ENCODE measurements at places on chromosomes 6 and 20.

GRCh38 chr20:36017048-36017951, 48.9 kb downstream of the CNBD2 start:
- DNase-seq = no peak

GRCh38 chr20:62344782-62345181, 22.3 kb downstream of the LAMA5 start:
- DNase-seq = no peak

- DNase-seq = no peak
Measured at GRCh38 chr6:152893187-152893586, 89.7 kb downstream of the FBXO5 start.

- no peak for DNase-seq
Measured at GRCh38 chr6:143149771-143150170, 89.1 kb downstream of the AIG1 start.

DNA sequence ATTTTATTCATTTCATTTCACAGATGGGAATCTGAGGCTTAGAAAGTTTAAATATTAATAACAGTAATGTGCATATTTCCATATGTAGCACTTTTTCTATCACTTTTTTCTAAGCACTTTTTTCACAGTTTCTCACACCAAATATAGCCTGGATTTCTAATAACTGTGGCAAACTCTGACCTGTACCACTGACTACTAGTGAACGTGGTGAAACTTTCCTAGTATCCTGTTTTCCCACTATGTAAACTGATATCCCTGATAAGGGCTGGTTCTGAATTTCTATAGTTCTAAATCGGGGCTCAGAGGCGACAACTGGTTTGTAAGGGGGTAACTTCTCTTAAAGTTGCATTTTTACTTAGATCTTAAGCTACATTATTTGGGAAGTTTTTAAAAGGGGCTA, 32.6 kb downstream of the MAP7 start:
- DNase-seq = no peak

GRCh38 chr6:82178077-82178758, 69.3 kb downstream of the IBTK start:
- no peak for DNase-seq

DNA sequence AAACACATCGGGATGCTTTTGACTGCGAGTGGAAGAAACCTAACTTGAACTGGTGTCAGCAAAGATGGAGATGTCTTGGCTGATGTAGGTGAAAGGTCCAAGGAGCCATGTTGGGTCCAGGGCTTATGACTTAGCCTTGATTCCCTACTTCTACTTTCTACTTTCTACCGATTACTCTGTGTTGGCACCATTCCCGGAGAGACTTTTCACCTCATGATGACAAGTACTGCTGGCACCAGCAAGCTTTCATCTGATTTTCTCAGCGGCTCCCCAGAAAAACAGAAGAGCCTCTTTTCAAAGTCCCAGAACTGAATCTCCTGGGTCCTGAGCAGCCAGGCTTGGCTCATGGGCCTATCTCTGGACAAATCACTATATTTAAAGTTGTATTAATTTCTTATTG, 4.9 kb upstream of the EDN3 start:
- no peak for DNase-seq

DNA sequence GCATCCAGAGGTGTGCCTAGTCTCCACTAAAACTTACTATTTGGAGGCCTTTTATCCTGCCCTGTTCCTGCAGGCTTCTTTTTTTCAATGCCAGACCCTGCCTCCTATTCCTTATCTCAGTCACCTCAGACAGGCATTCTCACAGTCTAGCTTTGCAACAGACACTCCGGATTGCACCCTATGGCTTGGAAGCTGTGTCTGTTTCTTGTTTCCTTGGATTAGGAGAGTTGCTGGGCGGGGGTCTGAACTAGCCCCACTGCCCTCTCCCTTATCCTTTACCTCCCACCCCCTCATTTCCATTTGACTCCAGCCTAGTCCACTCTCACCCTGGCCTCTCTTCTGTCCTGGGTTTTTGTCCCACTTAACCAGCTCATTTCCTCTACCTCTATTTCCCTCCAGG, 228.1 kb upstream of the CITED2 start:
- DNase-seq = no peak

- no peak for DNase-seq
Measured at GRCh38 chr6:5942591-5942990, 64.1 kb downstream of the NRN1 start.

DNA sequence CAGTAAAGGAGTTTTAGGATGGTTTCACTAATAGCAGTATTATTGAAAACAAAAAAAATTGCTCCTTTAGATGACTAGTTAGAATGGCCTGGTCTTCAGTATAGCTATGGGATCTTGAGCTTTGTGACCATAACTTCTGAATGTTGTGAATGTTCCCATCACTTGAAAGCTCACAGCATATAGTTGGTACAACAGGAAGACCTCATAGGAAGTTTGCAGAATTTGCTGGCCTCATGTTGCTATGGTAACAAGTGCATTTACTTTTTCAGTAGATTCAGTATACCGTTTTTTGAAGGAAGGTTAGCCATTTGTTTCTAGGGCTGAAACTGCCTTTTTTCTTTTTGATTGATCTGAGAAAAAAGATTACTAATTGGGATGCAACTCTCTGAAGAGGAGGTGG, 8.3 kb downstream of the PHF3 start:
- peak; percentile 59 for DNase-seq

- DNase-seq = no peak
Measured at GRCh38 chr6:112004201-112005012, 49.5 kb upstream of the CCN6 start.

DNA sequence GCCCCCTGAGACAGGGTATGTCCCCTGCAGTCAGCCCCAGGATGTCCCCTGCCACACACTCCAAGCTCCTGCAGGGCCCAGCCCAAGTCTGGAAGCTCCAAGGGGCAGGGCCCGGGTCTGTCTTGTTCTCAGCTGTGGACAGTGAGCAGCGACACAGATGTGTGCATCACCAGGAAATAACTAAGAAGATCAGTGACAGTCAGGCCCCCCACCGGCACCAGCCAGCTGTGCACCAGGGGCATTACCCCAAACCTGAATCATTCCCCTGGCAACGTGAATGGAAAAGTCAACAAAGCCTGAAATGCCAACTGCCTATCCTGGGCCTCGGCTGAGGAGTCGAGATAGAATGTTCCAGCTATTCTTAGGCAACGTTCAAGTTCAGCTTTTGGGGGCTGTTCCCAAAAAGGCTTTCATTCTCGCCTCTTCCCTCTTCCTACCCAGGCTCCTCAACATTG, 105.0 kb downstream of the PREX1 start:
- no peak for DNase-seq

DNA sequence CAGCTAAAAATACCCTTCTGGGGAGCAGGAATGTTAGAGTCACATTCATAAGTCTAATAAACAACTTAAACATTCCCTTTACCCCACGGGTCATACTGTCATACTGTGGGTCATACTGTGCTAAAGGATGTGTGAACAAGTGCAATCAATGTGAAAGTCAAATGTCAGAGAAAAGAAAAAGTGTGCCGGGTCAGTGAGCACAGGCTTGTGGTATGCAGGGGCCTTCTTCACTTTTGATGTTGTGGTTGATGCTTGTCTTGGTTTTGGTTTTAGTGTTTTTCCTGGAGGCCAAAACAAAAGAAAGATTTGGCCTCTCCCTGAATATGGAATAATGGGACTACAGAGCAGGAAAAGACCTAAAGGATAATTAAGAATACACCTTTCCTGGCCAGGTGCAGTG, 267.9 kb upstream of the PLN start:
- DNase-seq = no peak

GRCh38 chr6:38570750-38571149, 69.0 kb downstream of the BTBD9 start:
- DNase-seq = no peak

DNA sequence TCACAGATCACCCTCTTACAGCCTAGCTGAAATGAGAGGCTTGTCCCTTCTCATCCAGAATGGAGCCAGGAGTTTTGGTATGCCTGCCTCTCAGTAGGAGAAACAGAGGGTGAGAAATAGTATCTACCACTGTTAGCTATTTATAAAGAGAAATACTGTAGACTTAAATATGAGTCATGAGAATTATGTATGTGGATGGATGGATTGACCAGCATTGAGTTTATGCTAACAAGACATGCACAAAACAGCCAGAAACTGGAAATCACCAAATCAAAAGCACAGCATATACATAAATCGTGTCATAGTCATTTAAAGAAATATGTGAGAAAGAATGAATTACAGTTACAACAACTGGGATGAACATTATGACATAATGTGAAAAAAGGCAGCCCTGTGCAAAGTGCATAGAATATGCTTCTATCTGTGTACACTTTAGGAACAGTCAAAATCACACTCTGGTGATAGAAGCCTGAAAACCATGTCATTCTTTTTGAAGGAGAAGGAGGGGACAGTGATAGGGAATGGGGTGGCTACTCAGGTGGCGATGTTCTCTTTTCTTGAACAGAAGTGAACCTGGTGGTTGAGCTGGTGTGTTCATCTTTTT, 79.8 kb upstream of the KIF25 start:
- no peak for DNase-seq

GRCh38 chr20:51802170-51802751, at the start of gene SALL4:
TSS of gene SALL4 (minus strand) at chr20:51802521. CDS start at chr20:51802408, 113 bp downstream.
- no peak for DNase-seq

DNA sequence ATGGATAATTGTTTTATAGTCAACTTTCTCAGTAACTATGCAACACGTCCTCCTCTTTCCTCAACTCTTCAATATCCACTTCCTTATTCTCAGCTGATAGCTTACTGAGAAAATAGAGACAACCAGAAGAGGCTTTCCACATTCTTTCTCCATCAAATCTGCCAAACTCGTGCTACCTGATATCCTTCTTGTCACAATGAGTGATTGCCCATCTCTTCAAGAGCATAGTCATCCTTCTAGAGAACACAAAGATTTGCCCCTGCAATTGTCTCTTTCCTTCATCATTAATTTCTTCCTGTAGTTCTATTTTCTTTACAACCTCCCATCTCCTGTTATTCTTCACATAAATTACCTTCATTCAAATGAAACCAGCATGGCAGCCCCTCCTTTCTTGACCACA, 75.9 kb upstream of the RGS17 start:
- no peak for DNase-seq

GRCh38 chr20:14553774-14554534, 216.5 kb upstream of the FLRT3 start:
- DNase-seq = no peak

- DNase-seq = no peak
Measured at GRCh38 chr6:68976260-68976659, 341.2 kb downstream of the ADGRB3 start.

- DNase-seq = peak; percentile 54
Measured at GRCh38 chr6:4134841-4135664, at the start of gene ECI2. TSS of gene ECI2 (minus strand) at chr6:4135575. CDS start at chr6:4135560, 15 bp downstream.
